ENCODE measurements at places on chromosomes 5 and 9.

DNA sequence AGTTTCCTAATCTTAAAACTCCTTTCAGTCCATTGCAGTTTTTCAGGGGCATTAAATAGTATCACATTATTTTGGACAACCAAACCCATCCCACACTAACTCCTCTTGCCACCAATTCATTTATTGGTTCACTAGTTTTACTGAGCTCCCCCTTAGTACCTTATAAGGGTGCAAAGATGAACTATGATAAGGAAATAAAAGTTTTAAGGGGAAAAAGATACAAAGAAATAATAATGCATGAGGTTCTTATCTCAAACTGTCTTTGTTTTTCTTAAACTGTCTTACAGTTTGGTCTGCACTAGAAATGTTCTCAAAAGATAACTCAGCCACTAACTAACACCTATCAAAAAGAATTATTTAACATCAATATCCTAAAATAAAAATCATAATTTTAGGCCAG lies 8.4 kb downstream of the SCAI start:
- no peak for DNase-seq

GRCh38 chr9:129280236-129280622 lies 102.2 kb upstream of the IER5L start:
- no peak for DNase-seq

DNA sequence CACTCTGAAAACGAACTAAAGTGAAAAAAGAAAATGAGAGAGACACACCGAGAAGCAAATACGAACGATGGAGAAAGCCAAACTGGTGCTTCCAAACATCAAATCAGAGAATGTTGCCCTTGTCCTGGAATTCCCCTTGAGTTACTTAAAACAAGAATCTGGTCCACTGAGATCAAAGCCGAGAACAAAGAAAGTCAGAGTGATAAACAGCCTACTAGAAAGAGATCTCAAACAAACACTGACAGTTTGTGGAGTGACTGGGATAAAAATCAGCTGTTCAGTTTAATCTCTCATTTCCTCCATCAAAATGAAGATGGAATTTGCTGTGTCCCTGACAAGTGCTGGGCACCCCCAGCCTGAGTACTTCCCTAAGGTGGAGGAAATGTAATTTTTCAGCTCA lies 582.6 kb downstream of the NR2F1-AS1 start:
- DNase-seq = no peak

GRCh38 chr9:128635266-128636023 lies 21.2 kb downstream of the DYNC2I2 start:
- DNase-seq = peak; percentile 41

GRCh38 chr5:158165647-158166046 lies 306.7 kb upstream of the CLINT1 start:
- DNase-seq = no peak

GRCh38 chr9:133760713-133761290 lies 22.6 kb upstream of the SARDH start:
- DNase-seq = no peak

GRCh38 chr9:135907006-135907430 lies 328 bp downstream of the CAMSAP1 start:
- no peak for DNase-seq

- DNase-seq = no peak
Measured at GRCh38 chr5:151239237-151239861, 13.6 kb upstream of the GM2A start.

- DNase-seq = no peak
Measured at GRCh38 chr5:175460126-175460525, 16.1 kb upstream of the DRD1 start.

DNA sequence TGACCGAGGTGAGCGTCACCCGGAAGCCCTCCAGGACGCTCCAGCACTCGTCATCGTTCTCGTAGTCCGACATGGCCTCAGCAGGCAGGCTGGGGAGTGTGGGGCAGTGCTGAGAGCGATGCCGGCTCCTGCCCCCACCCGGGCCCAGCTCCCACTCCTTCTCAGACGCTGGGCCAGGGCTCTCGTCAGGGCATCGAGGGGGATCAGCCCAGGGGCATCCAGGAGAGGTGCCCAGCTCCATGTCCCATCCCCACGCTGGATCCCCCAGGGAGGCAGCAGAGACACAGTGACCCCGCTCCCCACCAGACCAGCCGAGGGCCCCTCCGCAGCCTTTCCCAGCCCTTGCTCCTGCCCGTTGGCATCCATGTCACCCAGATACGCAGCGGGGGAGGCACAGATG lies 1.5 kb downstream of the CARD9 start:
- no peak for DNase-seq

GRCh38 chr9:97855486-97855875 lies 2.5 kb downstream of the FOXE1 start:
- no peak for DNase-seq

DNA sequence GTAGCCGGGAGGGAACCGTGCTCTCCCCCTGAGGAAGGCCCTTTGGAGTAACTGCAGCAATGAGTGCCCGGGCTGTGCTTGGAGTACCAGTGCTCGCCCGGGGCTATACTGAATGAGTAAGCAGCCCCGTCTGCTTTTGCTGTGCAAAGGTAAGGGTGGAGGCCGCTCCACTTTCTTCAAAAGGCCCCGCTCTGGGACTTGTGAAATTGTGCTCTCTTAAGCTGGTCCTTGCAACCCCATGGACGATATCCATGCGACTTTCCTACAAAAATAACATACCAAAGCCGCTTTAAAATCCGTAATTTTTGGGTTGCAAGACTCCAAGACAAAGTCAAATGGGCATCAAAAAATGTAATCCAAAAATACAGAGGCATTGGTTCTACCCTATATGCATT lies 578 bp upstream of the TNFAIP8 start:
- DNase-seq = no peak

DNA sequence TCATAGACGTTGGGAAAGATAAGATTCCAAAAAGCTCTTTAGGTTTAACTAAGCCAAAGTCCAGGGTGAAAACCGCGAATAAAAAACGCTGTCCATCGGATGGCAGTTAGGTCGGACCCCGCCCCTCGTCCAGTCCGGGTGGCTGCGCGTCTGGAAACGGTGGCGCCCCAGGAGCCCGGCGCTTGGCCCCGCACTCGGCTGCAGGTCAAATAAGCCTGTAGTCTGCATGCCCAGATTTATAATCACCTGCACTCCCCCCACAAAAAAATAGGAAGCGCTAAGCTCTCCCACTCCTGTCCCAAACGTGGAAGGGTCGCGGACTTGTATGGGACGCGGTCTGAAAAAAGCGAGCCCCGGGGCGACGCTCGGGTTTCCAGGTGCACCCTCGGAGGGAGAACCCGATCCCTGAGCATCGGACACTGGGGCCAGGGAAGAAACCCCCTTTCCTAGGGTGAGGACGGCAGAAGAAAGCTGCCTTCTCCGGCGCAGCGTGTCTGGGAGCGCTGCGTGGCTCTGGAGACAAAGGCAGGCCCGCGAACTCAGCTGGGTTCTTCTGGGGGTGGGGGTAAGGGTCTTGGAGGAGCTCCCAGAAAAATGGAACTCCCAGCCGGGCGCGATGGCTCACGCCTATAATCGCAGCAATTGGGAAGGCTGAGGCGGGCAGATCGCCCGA lies 923 bp upstream of the ZBTB5 start:
- peak; percentile 74 for DNase-seq

DNA sequence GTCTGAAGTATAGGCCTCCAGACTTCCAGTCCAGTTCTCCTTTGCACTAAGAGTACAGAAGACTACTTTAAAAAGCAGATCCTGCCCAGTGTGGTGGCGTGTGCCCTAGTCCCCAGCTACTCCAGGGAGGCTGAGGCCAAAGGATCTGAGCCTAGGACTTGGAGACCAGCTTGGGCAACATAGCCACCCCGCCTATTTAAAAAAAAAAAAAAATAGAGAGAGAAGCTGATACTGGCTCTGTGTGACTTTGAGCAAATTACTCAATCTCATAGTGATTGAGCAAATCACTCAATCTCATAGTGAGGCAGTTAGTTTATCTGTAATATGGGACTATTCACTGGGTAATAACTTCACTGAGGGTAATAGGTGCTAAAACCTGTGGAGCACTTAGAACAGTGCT lies 43.6 kb upstream of the KDM4C start:
- DNase-seq = no peak

DNA sequence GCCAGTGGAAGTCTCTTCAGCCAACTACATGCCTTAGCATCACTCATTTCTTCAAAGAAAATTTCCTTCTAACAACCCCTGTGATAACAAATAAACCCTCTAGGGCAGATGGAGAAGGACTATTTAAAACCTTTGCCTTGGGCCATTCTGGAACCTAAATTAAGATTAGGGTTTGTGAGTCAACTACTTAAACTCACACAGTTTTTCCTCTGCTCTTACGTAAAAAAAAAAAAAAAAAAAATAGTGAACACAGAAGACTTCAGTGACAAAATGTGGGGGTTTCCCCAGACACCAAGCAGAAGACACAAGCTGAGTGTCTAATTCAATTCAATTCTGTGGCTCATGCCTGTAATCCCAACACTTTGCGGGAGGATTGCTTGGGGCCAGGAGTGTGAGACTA lies 65.8 kb upstream of the ERCC6L2 start:
- DNase-seq = no peak

GRCh38 chr5:51895834-51896233 lies 512.6 kb downstream of the ISL1 start:
- no peak for DNase-seq

GRCh38 chr5:77892061-77893010 lies 116.2 kb upstream of the TBCA start:
- no peak for DNase-seq

DNA sequence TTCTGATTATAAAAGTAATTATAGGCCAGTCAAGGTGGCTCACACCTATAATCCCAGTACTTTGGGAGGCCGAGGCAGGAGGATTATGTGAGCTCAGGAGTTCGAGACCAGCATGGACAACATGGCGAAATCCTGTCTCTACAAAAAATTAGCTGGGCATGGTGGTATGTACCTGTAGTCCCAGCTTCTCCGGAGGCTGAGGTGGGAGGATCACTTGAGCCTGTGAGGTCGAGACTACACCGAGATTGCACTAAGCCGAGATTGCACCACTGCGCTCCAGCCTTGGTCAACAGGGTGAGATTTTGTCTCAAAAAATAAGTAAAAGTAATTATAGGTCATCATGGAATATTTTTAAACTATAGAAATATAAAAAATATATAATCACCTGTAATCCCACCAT lies 18.1 kb downstream of the IRF1 start:
- DNase-seq = no peak

DNA sequence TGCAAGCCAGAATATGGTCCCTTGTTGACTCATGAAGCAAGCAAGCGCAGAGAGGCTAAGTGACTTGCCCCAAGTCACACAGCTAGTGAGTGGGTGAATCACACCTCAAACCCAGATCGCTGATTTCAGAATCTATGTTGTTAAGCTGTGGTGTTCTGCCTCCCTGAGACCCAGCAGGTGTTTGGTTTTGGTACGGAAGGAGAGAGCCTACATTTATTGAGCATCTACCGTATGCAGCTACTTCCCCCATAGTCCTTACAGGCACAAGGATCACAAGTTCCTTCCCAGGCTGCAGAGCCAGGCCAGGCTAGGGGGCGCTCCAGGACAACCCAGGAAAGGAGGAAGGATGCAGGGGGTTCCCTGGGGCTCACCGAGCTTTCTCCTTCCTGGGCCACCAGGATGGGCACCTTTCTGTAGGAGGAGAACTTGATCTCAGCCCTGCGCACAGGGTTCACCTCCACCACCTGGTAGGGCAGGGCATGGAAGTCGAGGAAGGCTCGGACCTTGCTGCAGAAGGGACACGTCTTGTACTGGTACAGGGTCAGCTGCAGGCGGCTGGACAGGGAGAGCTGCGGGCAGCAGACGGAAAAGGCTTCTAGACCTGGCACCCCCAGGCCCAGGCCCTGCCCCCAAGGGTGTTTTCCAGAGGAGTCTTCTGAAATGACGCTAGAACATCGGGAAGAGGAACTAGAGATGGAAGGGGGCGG lies 2.5 kb downstream of the PTGES2 start:
- DNase-seq = no peak

- no peak for DNase-seq
Measured at GRCh38 chr5:169914766-169915165, 65.5 kb downstream of the INSYN2B start.

DNA sequence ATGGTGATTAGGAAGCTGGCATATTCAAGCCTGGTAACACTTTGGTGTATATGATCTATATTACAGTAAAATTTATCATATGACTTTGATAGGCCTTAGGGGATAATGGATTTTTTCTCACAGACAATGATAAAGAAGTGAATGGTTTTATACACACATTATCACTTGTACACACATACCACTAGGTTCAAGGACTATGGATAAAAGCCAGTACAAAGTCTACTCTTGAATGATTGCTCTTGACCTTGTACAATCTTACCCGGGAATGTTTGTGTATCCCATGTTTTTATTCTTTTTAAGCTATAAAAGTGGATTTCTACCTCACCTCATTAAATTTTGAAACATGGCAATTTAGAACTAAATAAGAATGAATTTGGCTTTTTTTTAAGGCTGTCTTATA lies 414.5 kb upstream of the ADAMTSL1 start:
- no peak for DNase-seq
